ENCODE measurements at places on chromosomes 3 and 15. TPM values are rescaled to one million over a fixed set of nuclear protein-coding genes. Genes with fewer than 3 reads are reported as not detected.

Gene SPTBN5
- total RNA-seq, result 0.69 TPM

Gene HERC2
- 74.1 TPM for total RNA-seq

Gene CD80
- 0.20 TPM for total RNA-seq

Gene PLAAT1
- total RNA-seq, result 10.7 TPM

Gene OIP5
- 5.5 TPM for total RNA-seq

Gene DUOXA2
- not detected for total RNA-seq

Measured in spinal cord (tissue), 10 donors.